Endothelial cell (in vitro differentiated cells): ENCODE measurements at places on chromosomes 6 and 20.
A peak's percentile ranks its signal among the peaks of the same experiment; 100 is the strongest.

GRCh38 chr6:150999107-150999506, 133.6 kb downstream of the MTHFD1L start:
- DNase-seq = no peak

DNA sequence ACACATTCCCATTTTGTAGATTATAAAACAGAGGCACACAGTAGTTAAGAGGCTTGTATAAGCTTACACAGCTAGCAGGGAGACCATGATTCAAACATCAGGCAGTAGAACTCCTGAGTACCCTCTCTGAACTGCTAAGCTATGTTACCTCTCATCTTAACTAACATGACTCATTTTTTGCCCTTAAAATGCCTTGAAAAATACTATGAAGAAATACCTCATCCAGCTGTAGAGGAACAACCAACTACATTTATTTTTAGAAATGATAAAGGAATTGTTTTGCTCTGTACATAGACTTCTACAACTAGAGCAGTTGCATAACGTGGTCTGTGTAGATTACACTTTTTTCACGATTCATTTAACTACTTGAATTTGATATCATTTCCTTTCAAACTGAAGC, 102.1 kb downstream of the FLRT3 start:
- DNase-seq = no peak

DNA sequence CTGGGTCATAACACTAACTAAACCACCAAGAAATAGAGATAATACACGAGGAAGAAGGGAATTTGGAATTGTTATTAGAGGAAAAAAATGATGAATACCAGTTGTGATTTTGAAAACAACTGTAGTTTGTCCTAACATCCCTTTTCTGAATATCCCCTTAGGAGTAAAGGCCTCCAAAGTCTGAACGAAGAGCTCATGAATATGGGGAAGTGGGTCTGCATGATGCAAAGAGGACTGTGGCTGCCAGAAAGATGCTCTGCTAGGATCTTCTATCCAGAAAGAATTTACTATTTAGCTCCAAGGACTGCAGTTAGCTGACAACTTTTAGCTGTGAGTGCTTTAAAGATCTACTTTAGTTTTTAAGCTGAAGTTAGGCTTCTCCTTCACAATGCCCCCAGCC, 308.8 kb upstream of the HS3ST5 start:
- DNase-seq = no peak

DNA sequence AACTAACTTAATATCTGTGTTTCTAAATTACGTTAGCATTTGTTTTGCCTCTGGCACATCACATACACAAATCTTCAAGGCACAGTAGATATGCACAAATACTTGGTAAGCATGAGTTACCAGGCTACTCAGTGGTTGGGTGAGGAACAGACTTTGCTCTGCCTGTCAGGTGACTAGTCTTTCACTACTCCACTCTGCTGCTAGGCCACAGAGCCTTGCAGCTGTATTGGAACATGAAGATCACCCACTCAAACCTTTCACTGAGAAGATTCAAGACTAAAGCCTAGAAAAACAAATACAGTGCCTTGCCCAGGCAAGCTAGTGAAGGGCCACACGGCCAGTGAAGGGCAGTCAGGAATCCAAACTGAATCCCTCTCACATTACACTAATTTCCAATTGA, 47.0 kb downstream of the DTNBP1 start:
- no peak for DNase-seq

- peak; percentile 51 for DNase-seq
These were observed 8.8 kb downstream of the RAET1L start for GRCh38 chr6:150016324-150017185.

GRCh38 chr20:48212806-48213509, 427.7 kb upstream of the SULF2 start:
- no peak for DNase-seq

GRCh38 chr6:105897131-105897530, 189.0 kb upstream of the PRDM1 start:
- DNase-seq = no peak

DNA sequence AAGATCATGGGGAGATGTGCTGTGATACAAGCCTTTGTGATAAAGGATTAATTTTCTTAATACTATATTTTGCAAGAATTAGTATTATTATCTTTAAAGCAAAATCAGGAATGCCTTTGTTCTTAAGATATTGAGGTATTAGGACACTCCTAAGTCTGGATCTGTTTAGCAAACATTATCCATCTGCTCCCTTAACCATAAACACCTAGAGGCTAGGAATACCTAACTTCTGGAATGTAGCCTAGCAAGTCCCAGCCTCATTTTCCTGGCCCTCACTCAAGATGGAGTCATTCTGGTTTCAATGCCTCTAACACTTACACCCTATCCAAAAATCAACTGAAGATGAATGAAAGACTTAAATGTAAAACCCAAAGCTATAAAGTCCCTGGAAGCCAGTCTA, 106.3 kb upstream of the GJE1 start:
- no peak for DNase-seq

GRCh38 chr6:62516291-62517141, 230.5 kb upstream of the KHDRBS2 start:
- no peak for DNase-seq

DNA sequence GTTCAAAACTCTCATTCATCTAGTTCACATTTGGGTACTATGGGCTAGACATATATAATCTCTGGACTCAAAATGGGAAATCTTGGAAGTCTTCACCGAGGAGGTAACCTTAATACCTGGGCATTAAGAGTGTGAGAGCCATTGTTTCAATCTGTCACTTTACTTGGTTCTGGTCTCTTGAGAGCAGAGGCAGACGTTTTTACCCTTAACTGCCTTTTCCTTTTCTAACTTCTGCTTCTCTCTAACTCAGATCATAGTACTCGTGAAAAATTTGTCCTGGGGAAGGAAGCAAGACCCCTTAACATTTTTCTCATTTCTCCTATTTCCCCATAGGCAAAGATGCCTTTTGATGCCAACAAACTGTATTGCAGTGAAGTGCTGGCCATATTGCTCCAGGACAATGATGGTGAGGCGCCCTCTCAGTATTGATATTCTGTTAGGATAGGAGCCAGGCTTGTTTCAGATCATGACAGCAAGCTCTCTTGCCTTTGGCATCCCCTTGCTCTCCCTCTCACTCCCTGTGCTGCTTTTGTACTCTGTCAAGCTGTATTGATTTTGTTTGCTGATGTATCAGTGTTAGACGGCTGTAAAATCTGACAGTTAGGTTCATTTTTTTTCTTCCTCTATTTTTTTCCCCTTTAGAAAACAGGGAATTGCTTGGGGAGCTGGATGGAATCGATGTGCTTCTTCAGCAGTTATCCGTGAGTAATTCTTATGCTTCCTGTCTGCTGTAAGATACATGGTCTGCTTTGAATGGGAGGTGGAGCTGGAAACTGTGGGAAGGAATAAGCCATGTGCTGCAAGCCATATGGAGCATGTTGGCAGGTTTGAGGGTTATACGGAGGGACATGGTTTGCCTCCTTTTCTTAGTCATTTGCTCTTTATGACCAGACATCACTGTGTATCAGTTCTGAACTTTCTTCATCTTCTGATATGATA, 83.5 kb downstream of the CTNNBL1 start:
- no peak for DNase-seq

- DNase-seq = no peak
These were observed 564.9 kb upstream of the CITED2 start for GRCh38 chr6:139939189-139939979.
